Vagina (tissue), 2 donors: ENCODE measurements at places on chromosomes 6 and 20.

DNA sequence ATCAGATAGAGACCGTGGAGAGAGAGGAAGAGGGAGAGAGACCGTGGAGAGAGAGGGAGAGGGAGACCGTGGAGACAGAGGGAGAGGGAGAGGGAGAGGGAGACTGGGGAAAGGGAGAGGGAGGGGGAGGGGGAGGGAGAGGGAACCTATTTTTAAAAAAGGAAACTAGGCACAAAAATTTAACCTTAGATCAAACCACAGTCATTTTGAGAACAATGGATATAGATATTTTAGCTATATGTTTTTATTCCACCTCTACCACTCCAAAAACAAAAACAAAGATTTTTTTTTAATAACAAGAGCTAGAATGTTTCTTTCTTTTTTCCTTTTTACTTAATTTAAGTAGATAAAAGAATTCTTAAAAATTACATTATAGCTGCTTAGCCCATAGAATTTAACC lies 65.1 kb upstream of the SCGN start:
- no peak for DNase-seq

- no peak for DNase-seq
Observed at GRCh38 chr20:18377896-18378481, 88.8 kb downstream of the DZANK1 start.

DNA sequence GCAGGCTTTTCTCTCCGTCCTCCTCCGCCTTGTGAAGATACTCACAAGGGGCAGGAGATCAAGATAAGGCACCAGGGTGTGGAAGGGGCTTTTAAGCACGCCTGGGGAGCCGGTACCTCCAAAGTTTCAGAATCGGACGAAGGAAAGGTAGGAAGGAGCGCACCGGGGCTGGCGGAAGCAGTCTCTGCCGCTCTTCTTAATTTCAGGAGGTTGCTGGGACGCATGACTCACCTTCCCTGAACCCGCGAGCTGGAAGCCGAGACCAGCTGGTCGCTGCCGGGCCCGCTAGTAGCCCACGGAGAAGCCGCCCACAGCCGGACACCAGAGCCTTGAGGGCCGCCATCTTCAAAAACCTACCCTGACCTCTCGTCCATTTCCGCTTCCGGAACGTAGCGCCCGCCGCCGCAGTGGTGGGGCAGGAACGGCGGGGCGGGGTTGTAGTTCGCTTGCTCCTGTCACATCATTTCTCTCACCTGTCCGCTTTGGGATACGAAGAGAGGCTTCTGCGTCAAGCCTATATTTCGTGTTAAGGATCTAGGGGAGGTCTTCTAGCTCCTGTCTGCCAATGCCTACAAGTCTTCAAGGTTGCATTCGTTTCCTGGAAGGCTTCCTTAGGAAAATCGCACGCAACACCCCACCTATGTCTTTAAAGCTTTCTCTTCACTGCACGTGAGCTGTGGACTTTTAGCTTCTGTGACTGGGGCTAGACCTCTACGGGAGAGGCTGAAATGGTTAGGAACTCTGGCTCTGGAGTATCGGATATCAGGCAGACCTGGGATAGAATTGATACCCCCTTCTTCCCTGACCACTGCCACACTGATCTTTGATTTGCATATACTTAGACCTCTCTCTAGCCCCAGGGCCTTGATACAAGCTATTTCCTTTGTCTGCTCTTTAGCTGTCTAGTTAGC lies at the start of gene MRPS18A:
Gene MRPS18A (minus strand): TSS at position 355 of the 911 bp plus-strand sequence. CDS start 12 bp downstream, at position 343.
- DNase-seq: no peak

GRCh38 chr6:77619114-77619513 lies 33.7 kb upstream of the MEI4 start:
- no peak for DNase-seq

DNA sequence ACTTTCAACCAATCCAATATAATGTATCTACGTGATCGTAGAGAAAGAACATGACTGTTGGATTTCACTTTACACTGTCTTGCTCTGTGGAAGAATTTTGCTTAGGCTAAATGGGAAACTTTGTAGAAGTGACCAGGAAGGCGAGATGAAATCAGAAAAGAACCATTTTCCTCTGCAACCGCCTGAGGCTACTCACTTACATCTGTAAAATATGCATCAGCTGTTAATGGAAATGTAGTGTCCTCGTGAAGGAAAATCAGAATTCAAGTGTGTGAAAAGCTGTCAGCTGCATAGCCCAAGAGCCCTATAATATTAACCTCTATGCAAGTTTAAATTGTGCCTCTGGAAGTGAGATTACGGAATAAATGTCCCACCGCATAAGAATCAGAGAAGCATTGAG lies 277.9 kb downstream of the C6orf118 start:
- no peak for DNase-seq

DNA sequence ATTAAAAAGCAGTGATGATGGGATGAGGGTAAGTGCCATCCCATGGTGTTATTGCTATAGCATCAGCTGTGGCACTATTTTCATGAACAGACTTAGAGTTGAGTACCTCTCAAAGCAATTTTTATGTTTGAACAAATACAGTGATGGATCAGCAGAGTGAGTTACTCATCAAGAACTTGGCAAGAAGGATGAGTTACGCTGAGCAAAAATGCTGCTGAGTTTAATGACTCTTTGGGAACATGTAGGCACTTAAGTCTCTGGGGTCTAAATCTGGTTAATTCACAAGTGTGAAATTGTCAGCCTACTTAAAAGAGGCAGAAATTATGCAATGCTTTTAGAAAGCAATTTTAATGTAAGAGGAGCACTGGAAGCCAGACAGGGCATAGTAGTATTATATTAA lies 78.5 kb upstream of the AHI1 start:
- no peak for DNase-seq

DNA sequence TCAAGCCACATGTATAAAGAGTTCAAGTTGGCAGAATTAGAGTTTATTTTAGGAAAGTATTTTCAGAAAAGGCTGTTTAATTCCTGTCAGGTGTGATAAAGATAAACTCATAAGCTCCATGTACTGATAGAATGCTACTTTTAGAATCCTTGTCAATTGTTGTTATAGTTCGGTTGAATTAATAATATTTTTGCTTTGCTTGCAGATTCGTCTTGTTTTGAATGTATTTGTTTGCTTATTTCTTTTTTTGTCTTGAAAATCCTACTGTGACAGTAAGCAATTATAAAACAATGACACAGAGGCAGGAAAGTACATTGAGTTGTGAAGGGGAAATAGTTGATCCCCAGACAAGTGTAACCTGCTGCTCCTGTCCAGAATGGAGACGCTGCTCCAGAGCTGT lies 333.9 kb upstream of the PLCB4 start:
- no peak for DNase-seq

DNA sequence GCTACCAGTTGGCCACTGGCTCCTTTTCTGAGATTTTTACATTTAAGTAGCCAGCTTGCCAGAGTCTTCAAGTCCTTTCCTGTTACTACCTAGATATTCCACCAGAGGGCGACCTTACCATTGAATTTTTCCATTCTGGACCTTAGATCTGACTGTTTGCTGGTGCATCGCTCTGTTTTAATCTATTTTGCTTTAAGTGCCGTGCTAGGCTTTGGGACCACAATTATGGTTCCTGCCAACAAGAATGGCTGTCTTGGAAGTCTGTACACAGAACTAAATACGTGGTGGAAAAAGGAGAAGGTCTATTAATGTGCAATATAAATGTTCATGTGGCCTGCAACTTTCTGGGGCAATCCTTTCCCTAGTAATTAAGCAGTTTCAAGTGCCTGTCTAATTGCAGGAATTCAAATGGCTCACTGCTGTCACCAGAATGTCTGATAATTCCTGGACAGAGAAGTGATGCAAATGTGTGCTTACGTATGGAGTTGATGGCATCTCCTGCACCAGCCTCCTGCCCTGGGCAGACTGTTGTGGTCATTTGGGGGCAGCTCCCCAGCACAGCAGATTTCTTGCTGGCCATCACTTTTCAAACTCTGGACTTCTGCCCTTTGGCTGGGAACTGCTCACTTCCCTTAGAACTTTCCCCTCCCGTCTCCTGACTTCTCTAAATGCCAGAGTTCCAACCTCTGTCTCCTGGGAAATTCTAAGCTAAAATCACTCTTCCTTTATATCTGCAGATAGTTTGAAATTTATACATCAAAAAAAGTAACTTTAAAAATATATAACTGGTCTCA lies 5.6 kb upstream of the HLA-DOA start:
- no peak for DNase-seq

GRCh38 chr6:154479771-154480639 lies 30.5 kb downstream of the CNKSR3 start:
- no peak for DNase-seq

- no peak for DNase-seq
Observed at GRCh38 chr6:29294499-29294914, 7.0 kb upstream of the OR14J1 start.

DNA sequence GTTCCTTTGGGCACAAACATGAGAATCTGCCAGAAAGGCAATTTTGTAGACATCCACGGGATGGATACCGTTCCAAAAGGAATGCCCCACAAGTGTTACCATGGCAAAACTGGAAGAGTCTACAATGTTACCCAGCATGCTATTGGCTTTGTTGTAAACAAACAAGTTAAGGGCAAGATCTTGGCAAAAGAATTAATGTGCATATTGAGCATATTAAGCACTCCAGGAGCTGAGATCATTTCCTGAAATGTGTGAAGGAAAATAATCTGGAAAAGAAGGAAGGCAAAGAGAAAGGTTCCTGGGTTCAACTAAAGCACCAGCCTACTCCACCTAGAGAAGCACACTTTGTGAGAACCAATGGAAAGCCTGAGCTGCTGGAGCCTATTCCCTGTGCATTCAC lies 103.9 kb upstream of the ARG1 start:
- DNase-seq: no peak

DNA sequence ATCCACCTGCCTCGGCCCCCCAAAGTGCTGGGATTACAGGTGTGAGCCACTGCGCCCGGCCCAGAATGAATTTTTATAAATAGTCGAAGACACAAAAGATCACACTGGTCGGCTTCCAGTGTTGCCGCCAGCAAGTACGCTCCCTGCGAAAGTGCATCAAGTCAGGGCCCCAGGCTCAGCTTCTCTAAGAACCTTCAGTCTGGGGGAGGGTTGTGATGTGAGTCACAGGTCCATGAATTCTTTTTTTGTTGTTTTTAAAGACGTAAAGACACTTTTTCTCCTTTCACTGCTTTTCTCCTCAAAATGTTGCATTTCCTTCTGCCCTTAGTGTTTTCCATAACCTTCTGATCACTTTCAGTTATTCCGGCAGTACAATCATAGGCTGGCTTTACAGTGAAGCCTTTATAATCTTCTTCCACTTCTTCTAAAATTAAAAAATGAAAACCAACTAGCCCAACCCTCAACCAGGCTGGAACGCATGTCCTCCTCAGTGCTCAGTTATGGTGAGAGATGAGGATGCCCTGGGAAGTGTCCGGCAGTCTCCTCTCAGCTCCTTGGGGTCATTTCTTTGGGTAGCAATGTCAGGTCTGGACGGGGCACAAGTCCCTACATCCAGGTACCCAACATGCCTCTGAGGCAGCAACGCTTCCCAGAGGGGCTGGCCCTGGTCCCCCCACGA lies 66.6 kb downstream of the CSE1L start:
- no peak for DNase-seq

- no peak for DNase-seq
Observed at GRCh38 chr6:3402310-3403237, 54.3 kb downstream of the SLC22A23 start.

GRCh38 chr20:3115190-3116107 lies 30.9 kb upstream of the AVP start:
- no peak for DNase-seq

- DNase-seq: no peak
Observed at GRCh38 chr6:43714311-43715055, 26.9 kb upstream of the MRPS18A start.

DNA sequence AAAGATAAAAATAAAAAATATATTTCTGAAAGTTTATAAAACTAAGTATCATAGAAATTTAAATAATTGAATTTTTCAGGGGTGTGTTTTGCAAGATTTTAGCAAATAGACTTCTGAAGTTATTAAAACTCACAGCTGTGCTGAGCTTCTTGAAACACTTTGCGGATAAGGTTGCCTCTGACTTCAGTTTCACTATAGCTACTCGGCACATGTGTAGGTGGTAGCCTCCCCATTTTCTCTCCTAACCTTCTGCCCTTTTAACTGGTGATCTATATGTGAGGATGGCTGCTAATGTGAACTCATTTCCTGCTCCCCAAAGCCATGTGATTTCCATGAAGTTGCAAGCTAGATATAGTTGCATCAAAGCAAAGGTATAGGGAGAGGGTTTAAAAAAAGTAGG lies 129.3 kb upstream of the STMND1 start:
- DNase-seq: no peak

DNA sequence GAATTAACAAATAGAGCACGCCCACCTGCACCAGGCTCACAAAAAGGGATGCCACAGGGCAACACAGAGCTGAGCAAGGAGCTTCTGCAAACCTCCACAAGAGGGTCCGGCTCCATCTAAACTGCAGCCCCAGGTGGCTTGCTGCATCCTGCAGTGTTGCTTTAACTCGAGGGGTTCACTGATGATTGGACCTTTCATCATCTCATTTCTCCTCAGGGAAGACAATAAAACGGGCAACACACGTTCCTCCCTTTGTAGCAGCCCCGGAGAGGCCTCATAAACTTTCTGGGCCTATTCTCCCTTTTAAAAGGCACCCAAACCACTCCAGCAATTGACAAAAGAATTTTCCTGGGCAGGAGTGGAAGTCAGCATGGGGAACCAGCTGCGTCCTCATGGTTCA lies 161.5 kb upstream of the CDH4 start:
- DNase-seq: no peak

- no peak for DNase-seq
Observed at GRCh38 chr20:39853636-39854035, 835.4 kb downstream of the MAFB start.

DNA sequence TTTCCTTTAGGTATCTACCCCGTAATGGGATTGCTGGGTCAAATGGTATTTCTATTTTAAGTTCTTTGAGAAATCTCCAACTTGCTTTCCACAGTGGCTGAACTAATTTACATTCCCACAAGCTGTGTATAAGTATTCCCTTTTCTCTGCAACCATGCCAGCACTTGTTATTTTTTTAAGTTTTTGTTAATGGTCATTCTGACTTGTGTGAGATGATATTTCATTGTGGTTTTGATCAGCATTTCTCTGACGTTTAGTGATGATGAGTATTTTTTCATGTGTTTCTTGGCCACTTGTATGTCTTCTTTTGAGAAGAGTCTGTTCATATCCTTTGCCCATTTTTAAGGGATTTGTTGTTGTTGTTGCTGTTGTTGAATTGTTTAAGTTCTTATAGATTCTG lies 871.1 kb downstream of the KIF16B start:
- DNase-seq: no peak

- no peak for DNase-seq
Observed at GRCh38 chr20:19993958-19994669, 23.0 kb upstream of the NAA20 start.

GRCh38 chr6:45648262-45648620 lies 270.5 kb upstream of the SUPT3H start:
- DNase-seq: no peak

GRCh38 chr20:56382696-56383095 lies 9.3 kb downstream of the AURKA start:
- no peak for DNase-seq

- no peak for DNase-seq
Observed at GRCh38 chr6:167829513-167829912, 2.8 kb downstream of the AFDN start.
